ENCODE measurements at places on chromosomes 1 and 21.

GRCh38 chr1:46757956-46758528 lies 39.1 kb upstream of the EFCAB14 start:
- DNase-seq, result no peak

DNA sequence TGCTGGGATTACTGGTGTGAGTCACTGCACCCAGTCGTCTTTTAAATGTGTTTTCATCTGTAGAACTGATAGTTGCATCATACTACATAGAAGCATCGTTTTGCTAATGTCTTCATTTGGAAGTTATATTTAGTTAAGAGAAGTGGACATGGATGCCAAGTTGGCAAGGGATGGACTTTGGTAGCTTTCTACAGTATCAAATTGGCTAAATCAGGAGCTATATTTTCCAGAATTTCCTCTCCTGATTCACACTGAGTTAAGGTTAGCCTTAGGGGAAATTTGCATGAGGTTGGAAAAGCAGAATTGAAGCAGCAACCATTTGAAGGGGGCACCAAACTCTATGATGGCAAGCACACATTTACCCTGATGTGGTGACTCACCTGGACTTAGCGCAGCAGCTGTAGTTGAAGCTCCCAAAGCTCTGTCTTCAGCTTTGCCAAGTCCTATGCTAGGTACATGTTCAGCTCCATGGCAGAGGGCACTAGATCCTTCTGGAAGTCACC lies 43.9 kb downstream of the DUSP10 start:
- DNase-seq, result no peak

DNA sequence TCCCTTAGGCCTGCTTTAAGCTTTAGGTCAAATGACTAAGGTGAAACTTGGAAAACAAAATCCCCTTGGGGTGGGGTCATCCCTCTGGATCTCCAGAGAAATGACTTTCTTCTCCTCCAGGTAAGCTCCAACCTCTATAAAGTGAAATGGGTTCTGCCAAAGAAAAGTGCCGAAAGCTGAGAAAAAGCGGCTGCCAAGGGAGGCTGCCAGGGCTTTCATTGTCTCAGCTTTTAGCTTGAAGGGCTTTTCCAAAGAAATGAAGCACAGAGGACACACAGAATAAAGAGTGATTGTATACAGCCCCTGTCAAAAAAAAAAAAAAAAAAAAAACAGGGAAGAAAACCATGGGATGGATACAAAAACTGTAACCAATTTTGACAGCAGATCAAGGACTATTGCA lies 126.9 kb downstream of the TGFBR3 start:
- no peak for DNase-seq

GRCh38 chr21:34986561-34987500 lies 62.3 kb downstream of the RUNX1 start:
- DNase-seq, result peak; percentile 43

GRCh38 chr1:202005958-202006357 lies 4.4 kb upstream of the ELF3 start:
- no peak for DNase-seq

DNA sequence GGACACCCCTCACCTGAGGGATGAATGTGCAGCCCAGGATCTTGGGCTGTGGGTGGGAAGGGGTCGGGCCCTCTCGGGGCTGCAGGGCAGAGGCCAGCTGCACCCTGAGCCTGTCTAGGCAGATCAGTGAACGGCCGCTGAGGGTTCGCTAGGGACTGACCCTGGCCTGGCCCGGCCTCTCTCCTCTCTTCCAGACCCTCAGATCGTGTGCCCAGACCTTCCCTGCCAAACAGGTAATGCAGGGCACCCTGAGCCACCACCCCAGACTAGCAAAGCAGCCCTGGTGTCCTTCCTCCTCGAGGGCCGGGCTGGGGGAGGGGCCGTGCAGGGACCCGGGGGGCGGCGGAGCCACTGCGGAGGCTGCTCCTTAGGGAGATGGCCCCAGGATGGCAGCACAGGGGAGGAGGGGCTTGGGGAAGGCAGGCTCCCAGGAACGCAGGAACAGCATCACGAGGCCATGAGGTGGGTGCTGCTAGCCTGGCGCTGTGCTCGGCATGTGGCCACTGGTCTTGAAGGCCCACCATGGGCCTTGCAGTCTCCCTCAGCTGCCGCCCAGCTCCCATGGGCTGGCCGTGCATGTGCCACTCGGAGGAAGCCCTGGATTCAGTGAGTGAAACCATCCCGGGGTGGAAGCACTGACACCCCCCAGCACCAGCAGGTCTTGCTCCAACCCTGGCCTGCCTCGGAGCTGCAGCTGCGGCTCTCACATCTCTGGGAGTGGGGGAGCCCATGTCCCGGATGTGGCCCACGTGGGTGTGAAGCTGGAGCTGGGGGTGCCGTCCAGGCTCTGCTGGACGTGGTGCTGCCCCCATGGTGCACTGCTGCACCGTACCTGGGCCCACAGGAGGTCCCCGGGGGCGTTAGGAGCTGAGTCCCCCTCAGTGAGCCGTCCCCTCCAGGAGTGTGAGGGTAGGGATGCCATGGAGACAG lies 28.7 kb downstream of the COL6A2 start:
- peak; percentile 35 for DNase-seq

DNA sequence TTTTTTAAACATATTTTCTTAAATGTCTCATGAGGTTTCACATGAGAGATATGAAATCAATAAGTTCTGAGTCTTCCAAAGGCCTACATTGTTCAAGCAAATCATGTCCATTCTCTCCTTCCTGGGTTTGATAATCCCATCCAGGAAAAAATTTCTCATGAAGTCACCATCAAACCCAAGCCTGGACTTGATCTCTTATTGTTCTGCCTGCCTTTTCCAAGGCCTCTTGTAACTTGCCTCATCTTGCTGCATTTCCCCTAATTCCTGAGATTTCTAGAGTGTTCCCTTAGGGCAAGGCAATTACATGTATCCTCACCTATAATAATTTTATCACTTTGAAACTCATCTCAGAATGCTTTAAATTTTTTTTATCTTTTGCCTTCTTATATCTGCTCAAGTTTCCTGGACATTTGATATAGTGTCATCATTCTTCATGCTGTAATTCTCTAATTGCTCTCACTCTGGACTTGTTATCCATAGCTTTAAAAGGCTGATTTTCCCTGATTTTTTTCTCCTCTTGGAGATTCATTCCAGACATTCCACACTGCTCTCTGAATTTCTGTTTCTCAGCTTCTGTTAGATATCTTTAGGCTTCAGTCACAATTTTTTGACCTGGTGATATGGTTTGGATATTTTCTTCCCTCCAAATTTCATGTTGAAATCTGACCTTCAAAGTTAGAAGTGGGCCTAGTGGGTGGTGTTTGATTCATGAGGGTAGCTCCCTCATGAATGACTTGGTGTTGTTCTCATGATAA lies 126.4 kb downstream of the LRRC7 start:
- no peak for DNase-seq

DNA sequence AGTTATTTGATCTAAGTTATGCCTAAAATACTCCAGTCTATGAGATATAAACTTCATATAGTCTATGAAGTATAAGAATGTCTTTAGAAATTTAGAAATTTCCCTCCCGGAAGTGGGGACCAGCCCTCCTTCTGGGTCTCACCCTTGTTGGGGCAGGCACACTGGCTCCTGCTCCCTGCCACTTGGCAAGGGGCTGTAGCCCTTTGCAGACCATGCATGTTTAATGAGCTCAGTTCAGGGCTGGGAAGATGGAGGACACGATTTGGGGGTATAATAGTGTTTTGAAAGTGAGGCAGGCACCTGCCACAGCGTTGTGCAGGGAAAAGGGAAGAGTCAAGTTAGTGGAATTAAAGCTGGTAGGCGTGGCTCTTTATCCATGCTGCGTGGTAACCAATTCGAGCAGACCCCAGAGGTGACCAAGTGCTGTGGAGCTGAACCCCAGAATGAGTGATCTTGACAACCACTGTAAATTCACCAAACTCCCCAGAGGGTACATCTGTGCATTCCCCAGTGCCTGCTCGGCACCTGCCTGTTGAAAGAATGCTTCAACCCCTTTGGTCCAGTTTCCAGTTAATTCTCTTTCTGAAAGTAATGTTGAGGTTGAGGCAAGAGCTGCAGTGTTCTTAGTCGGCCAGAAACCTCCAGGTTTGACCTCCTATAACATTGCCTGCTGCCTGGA lies 79.6 kb downstream of the DOP1B start:
- DNase-seq, result no peak

GRCh38 chr21:37700641-37701202 lies 215.5 kb downstream of the KCNJ6 start:
- peak; percentile 45 for DNase-seq

DNA sequence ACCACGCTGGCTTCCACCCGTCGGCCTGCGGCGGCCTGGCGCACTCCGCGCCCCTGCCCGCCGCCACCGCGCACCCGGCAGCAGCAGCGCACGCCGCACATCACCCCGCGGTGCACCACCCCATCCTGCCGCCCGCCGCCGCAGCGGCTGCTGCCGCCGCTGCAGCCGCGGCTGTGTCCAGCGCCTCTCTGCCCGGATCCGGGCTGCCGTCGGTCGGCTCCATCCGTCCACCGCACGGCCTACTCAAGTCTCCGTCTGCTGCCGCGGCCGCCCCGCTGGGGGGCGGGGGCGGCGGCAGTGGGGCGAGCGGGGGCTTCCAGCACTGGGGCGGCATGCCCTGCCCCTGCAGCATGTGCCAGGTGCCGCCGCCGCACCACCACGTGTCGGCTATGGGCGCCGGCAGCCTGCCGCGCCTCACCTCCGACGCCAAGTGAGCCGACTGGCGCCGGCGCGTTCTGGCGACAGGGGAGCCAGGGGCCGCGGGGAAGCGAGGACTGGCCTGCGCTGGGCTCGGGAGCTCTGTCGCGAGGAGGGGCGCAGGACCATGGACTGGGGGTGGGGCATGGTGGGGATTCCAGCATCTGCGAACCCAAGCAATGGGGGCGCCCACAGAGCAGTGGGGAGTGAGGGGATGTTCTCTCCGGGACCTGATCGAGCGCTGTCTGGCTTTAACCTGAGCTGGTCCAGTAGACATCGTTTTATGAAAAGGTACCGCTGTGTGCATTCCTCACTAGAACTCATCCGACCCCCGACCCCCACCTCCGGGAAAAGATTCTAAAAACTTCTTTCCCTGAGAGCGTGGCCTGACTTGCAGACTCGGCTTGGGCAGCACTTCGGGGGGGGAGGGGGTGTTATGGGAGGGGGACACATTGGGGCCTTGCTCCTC lies 1.9 kb downstream of the OLIG2 start:
- no peak for DNase-seq

DNA sequence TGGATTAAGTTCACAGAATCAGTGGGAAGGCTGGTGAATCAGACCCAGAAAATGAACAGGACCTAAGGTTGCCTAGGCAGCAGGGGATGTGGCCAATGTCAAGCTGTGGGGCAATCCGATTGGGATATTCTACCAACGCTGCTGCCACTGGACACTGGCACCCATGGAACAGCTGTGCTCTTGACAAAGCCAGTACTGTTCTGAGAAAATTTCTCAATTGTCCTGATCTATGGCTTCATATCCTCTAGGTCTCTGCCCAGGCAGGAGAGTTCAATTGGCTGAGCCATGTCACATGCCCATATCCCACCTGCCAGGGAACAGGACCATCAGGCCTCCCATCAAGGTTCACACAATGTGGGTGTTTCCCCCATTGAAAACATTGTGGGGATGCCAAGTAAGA lies 6.2 kb downstream of the TACSTD2 start:
- DNase-seq, result no peak

DNA sequence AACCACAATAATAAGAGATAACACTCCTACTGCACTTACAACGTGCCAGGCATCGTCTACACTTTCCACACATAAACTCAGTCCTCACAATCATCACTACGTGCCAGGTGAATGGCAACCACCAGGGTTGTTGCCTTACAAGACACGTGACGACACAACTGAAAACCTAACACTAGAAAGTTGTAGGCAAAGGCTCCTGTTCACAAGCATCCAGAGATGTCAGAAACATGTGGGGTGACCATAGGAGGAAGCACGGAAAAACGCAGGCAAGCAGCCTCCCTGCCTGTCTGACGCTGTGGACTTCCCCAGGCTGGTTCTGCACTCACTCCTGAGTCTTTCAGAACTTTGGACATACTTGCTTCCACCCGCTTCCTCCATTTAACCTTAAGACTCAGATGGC lies 7.0 kb downstream of the CAPZB start:
- DNase-seq, result no peak

- DNase-seq, result no peak
Observed at GRCh38 chr1:24594328-24594598, 38.4 kb downstream of the NCMAP start.

DNA sequence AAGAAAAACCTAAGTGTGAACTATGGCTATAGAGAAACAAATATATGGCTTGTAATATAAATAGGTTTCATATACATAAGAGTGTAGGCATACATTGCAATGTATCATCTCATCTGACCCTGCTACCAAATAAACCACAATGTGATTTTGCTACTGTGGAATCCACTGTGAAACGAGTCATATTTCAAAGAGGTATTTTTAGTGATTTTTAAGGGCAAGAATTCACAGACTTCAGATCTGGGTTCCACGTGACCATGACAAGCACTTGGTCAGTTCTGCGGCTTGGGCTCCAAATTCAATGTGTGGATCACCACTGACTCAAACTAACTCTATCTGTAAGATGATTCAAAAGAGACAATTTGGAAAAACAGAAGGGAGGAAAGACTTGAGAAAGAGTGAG lies 147.0 kb upstream of the ERG start:
- DNase-seq, result no peak

- DNase-seq, result no peak
Observed at GRCh38 chr1:26353210-26353859, 595 bp downstream of the CRYBG2 start.

DNA sequence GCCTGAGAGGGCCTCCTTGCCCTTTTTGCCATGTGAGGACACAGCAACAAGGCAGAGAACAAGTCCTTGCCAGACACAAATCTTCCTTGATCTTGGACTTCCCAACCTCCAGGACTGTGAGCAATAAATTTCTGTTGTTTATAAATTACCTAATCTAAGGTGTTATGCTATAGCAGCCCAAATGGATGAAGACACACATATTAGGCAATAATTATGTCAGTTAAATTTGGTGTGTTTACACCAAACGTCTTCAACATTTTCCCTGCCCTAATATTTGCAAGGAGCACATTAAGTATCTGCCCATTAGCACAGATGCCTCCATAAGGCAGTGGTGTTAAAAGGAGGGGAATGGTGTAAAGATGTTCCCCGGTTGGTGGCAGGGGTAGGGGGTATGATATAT lies 94.8 kb downstream of the ETS2 start:
- no peak for DNase-seq

Measured in femur (tissue), 1 donor.